Fibroblast of skin of left biceps (primary cell): ENCODE measurements at places on chromosomes 2 and 18.
A peak's percentile ranks its signal among the peaks of the same experiment; 100 is the strongest.

- peak; percentile 73 for DNase-seq
Observed at GRCh38 chr2:31384351-31384750, 30.2 kb downstream of the XDH start.

DNA sequence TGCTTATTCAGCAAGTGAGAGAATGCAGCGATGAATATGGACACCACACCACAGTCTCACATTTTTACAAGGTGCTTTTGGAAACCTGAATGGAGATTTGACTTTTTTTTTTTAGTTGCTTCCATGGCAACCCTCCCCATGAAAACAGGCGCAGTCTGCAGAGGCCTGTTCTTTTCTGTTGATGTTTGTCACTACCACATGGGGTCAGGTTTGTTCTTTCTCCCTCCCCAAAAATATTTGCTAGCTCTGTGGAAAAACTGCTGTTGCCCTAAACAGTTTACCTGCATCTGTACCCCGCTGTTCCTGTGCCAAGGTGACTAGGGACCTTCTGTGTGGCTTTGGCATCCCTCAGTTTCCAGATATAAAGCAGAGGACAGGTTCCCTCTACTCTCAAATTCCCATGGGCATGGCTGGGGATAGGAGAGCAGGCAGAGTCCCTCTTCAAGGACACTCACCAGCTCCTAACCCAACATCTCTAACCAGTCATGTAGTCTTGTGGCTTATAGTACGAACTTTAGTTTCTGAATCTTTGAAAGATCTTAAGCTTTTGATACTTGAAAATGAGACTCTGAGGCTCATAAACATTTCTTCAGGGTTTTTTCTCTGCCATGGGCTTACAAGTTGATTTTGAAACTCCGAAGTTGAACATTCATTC, 14.7 kb upstream of the MAPRE2 start:
- no peak for DNase-seq

DNA sequence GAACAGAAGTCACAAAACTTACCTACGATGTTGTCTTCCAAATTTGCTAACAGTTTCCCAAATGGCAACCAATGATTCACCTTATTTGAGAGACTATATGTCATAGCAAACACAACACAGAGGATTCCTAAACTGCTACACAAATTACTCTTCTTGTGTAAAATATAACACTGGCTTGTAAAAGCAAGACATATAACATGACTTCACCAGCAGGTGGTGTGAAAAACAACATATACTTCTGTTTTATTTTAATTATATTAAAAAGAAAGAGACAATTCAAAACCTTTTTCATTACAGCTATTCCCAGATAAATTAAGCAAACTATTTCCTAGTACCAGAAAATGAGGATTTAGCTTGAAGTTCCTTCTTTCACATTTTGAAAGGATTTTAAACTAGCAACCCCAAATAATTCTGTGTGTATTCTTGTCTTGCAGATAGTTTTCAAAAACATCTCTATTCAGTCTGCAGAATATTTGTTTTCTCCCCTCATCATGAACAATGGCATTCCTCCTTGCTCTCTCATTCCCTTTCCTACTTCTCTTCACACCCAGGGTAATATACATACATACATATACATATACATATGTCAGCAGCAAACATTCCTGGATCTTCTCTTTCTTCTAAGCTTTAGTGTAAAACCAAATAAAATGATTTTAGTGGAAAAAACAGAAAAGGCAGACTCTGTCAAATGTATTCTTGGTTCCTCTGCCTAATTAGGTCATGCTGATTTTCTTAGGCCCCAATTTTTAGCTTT, 62.1 kb downstream of the SCN3A start:
- no peak for DNase-seq

DNA sequence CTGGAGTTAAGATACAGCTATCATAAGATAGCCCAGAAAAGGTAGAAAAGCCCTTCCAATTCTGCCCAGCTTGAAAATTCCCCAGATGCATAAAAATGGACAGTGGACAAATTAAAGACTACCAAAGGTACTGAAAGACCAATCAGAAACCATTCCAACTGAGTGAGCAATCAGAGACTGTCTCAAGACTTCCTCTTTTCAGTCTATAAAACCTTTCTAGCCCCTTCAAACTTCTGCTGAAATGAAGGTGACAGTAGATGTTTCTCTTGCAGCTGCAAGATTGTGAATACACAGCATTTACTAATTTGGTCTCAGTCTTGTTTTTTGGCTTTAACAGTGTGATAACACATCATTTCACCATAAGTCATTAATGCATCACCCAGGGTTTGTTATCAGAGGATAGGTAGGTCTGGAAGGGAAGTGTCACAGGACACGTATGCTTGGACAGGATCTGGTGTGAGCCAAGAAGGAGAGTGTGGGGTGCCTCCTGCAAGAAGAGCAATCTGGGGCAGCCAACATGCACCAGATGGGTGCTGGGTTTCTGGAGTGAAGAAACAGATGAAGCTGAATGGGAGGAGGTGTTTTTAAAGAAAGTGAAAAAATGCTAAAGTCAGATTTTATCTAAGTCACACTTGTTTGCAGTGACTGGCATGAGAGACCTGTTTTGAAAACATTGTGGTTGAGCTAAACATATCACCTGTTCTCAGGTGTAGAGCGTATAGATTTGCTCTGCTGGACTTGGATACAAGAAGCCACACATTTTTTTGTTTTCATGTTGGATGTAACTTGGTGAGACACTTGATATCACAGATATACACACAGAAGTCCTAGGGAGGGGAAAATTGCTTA, 75.3 kb upstream of the DDX18 start:
- DNase-seq: no peak

DNA sequence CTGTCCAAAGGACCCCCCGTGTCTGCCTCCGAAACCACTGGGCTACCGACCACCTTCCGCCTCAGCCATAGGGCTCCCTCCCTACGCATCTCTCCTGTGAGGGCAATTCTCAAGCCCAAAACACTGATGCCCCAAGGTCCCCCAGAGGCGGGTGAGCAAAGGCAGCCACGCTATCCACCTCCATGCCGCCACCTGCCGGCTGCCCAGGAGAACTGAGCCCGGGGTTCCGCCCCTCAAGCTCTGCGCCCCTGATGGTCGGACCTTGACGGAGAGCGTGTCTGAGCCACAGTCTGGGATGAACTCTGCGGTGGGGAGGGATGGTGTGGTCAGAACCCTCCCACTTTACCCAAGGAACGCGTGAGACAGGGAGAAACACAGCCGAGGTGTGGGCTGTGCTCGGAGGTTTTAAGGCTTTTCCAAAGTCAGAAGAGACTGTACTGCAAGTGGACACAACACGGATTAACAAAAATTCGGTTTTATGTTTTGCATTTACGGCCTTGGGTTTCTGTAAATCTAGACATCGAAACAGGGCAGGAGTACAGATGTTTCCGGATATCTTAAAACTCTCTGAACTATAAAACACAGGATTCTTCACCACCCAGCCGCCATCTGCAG, 114.1 kb downstream of the ZNF516 start:
- DNase-seq: no peak

DNA sequence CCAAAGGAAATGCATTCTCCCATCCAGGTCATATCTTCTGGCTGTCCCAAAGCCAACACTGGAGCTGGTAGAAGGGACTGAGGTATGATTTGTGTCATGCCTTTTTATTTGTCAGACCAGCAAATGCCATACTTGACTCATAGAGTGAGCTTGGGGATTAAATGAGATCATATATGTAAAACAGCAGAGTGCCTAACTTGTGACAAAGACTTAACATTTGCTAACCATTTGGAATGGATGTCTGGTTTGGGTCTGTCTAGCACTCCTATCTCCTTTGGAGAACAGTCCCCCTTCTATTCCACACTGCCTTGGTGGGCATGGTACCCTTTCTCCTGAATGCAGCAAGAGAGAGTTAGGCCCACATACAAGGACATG, 128.5 kb upstream of the LGALSL start:
- DNase-seq: no peak

DNA sequence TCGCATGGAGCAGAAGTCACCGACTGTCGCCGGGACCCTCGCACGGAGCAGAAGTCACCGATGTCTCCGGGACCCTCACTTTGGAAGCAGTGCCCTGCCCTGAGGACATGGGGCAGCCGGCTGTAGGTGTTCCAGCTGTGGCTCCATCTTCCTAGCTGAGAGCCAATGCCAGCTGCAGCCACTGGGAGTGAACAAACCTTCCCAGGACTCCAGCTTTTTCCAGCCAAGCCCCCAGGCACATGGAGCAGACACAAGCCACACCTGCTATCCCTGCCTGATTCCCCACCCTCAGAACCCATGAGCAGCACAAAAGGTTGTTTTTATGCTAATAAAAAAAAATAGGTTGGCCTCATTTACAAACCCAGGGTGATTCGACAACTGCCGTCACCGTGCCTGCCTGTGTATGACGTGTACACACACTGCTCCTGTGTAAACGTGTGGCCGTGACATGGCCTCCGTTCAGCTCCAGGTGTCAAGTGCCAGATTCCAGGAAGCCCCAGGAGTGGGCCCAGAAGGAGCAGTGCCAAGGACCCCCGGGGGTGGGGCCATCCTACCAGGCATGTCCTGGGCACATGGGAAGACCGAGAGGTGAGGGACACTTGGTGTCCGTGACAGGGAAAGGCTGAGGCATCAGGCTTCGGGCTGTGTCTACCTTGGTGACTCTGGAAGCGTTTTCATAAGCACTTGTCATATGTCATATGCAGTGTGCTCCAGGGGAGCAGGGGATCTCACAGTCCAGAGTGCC, 91.5 kb downstream of the EIPR1 start:
- no peak for DNase-seq

DNA sequence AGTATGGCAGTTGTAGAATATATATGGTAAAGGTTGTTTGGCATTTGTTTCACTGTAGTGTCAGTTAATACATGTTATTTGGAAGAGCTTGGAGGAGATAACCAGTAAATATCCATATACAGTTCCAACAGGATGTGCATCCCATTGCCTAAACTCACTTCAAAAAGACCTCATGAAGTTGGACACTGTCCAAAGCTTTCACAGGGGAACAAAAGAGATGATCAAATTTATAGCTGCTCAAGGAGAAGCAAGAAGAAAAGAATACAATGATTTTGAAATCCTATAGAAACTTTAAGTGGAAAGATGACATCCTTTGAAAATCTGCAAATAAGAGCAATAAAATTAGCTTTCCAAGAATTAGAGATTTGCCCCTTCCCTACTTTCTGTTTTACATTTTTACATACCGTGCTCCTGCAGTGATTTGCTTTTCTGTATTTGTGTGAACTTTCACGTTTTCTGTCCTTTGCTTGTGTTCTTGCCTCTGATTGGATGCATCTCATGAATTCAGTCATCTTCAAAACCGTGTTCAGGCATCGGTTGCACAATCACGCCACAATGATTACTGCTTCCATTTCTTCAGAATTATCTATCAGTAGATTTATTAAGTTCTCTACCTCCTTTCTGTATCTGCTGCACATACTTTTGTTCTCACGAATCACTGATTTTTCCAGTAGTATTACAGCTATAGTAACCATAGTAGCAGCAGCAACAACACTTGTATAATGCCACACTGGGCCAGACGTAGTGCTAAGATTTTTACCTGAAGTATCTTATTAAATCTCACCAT, 83.8 kb downstream of the PARD3B start:
- no peak for DNase-seq

DNA sequence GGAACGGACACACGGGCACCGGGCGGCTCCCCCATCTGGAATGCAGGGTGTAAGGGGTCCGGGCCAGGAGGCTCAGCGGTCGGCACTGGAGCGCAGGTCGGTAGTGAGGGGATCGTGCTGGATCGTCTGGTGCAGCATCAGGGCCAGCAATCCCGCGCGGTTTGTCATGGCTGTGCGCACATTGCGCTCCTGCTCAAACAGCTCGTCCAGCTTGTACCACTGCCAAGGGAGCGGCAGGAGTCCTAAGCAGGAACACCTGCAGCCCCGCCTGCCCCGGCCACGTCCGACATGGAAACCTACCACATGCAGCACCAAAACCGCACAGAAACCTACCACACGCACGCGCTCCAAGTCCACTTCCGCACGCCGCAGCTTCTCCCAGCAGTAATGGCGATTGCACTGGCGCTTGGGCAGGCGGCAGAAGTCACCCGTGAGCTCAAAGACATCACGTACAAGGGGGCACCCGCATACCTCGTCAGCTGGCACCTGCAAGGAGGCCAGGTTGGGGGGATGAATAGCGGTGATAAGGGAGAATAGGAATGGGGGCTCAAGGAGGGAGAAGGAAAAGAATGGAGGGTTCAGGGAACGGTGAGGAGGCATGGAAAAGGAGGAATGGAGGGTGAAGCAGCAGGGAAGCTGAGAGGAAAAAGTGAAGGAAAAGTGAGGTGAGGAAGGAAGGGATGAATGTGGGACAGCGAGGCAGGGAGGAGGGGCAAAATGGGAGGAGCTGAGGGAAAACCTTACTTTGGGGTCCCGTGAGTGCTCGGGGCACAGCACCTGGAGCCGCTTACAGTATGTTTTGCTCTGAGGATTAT, 1.4 kb upstream of the MBD1 start:
- DNase-seq: no peak

GRCh38 chr2:238727585-238728329, 120.1 kb upstream of the TWIST2 start:
- DNase-seq: peak; percentile 91

DNA sequence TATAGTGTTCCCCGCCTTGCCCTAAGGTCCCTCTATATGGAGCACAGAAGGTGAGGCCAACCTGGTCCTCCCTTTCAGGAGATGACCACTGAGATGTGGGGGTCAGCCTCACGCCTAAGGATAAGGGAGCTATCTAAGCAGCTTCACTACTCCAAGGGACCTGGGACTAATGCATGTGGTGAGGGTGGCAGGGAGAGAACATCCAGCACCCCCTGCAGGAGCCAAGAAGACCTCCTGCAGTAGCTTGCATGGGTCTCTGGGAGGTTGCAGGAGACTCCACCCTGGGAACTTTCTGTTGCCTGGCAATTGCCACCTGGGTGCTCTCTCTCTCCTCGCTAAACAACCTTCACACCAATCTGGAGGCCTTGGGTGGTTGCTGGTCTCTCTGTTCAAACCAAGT, 93.0 kb upstream of the KLHL29 start:
- no peak for DNase-seq

GRCh38 chr18:76505614-76506013, 10.6 kb upstream of the ZNF516 start:
- no peak for DNase-seq

DNA sequence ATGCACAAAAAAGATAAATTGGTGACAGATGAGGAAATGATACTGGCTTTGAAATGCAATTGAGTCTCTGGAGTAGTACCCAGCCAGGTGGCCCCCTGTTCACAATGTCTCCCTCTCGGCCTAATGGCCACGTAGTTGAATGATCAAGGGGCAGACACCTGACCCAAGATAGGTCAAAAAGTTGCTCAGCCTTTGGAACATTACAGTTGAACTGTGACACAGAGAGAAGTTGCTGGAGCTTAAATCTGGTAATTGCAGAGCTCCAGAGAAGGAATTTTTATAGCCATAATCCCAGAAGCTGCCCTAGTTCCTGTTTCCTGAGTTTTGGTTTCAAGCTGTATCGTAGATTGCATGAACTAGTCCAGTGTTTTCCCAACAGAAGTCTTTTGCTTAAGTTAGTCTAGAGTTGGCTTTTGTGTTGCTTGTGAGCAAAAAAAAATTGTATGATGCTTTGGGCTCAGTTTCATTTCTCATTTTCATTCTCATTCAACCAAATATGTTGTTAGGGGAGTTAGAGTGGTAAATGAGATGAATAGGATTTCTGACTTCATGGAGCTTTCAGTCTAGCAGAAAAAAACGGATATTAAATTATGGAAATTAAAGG, 117.9 kb downstream of the CSRNP3 start:
- DNase-seq: no peak
